ENCODE measurements at places on chromosomes 1 and 21.

DNA sequence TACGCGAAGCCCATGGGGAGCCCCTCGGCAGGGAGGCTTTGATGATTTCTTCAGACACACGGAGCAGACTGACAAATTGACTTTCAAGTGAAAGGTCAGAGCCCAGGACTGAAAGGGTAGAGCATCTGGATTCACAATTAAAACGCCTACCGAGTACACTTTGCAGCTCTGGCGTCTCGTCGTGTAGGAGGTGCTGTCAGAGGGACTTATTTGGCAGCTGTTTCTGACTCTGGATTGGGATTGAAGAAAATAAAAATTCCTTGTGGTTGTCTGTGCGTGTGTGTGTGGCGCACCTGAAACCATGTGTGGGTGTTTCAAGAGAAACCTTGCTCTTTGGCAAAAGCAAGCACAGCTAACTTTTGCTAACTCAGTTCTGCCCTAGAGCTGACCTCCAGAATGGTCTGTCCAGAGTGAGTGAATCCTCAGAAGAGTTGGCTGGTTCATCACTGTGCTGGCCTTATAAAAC is 348.7 kb downstream of the HLX start:
- DNase-seq, result no peak

DNA sequence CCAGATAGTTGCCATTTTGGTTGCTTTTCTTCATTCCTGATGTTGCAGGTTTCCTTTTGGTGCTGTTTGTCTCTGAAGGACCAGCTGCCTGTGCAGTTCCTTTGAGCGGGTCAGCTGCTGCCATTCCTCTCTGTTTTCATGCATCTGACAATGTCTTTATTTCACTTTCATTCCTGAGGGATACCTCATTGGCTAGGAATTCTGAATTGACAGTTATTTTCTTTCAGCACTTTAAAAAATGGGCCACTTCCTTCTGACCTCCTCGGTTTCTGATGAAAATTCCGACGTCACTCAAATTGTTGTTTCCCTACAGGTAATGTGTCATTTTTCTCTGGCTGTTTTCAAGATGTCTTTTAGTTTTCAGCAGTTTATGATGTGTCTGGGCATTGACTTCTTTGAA is 24.8 kb downstream of the CCSAP start:
- no peak for DNase-seq

DNA sequence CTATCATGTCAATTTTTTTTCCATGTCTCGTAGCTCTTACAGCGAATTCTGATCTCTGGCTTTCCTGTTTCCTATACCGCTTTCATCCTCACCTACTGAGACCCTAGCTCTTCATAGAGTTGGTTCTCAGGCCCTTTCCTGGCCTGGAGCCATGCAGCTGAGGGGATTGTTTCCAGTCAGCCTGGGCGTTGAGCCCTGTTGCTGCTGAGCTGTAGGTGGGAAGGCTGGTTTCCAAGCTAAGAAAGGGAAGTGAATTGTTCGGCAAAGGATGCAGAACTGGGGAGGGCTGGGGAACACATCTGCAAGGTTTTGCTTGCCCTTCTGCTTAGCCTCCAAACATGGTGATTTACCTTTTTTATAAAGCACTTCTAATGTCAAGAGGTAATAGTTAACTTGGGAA is 41.5 kb downstream of the SPATA46 start:
- DNase-seq, result no peak

GRCh38 chr1:35555212-35555584 is 2.0 kb downstream of the KIAA0319L start:
- no peak for DNase-seq

- DNase-seq, result no peak
Observed at GRCh38 chr1:14841456-14841855, 243.0 kb downstream of the KAZN start.

GRCh38 chr21:20306836-20307235 is 691.4 kb upstream of the NCAM2 start:
- DNase-seq, result no peak

DNA sequence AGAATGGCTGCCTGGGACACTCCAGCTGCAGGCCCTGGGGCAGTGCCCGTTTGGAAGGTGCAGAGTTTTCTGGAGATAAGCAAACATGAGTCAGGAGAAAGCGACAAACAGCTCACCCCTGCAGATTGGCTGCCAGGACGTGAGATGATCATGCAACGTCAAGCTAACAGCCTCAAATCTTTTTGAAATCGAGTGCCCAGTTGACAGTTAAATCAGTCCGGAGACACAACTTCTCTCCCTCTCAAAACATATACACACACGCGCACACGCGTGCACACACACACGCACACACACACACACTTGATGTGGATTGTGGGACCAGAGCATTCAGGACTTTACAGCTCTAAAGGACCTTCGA is 49.4 kb downstream of the TENT5C start:
- DNase-seq, result no peak

Measured in HL-60 (cell line).